Posterior cingulate gyrus (tissue), 11 donors: ENCODE measurements at places on chromosomes 3 and 15.

DNA sequence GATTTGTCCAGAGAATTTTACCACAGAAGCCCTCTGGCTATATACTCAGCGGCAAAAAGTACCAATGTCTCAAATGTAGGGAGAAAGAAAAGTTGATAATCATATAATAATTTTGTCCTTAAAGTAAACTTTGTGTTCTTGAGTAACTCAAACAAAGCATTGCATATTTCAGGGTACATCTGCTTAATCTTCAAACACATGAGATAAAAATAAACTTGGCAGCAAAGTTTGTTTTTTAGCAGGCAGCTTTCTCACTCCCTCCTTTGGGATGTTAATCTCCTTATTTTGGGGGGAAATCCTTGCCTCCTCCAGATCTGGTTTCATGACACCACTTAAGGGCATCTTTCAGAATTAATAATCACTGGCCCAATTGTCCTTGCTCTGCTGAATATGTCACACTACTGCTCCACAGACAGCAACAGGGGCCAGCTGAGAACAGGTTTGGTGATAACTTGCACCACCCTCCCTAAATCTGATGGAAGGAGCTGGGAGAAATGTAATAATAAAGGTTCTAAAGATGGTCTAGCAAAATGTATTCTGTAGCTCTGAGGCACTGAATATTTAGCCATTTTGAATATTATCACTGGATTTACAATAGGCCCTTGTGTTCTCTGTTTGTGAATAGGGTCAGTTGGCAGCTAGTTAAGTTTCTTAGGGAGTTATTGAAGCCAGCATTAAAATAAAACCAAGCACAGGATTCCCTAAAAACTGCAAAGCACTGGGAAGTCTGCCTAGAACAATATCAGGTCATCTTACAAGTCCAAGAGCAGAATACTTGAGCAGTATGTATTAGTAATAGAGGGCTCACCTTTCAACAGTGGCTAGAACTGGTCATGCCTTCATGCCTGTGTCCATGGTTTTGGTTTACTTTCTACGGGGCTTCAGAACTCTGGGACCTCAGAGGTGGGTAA lies 79.2 kb downstream of the EFL1 start:
- DNase-seq: no peak

- DNase-seq: no peak
Observed at GRCh38 chr3:119437691-119438258, 25.6 kb downstream of the TMEM39A start.

DNA sequence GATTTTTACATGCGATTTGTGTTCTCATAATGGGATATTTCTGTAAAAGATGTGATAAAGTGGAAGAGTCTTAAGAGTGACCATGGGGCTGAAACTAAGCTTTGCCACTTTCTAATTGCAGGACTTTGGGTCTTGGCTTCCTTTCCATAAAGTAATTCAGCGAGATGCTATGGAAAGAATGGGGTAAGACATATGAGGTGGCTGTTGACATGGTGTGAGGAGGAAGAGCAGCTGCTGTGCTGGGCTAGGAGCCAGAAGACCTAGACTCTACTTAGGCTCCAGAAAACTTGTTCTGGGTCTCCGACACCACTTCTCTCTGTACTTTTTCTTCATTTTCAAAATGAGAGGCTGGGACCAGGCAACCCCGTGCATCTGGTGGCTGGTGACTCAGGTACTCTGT lies 654.5 kb upstream of the CFAP20DC start:
- DNase-seq: no peak

GRCh38 chr3:125120379-125121122 lies 64.8 kb upstream of the HEG1 start:
- DNase-seq: peak; percentile 44

- DNase-seq: no peak
Observed at GRCh38 chr3:138945709-138946662, 951 bp downstream of the FOXL2 start.

- no peak for DNase-seq
Observed at GRCh38 chr3:188003188-188004171, 150.5 kb upstream of the LPP start.

GRCh38 chr3:177370246-177370822 lies 173.1 kb upstream of the TBL1XR1 start:
- no peak for DNase-seq
